ENCODE measurements at places on chromosomes 16 and 17.

DNA sequence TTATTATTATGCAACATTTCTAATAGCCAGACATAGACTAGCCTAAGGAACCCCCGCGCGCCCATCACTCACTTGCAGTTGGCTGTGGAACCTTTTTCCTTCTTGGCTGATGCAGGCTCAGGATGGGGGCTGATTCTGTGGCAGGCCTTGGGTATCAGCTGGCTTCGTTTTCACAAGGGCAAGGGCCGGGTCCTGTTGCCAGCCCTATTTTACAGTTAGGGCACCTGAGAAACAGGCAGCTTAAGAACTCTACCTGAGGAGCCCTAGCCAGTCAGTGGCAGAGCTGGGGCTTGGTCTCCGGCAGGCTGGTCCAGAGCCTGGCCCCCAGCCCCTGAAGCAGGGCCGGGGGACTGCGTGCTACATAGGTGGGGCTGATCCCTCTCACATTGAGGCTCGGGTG, 28.7 kb downstream of the ADGRG5 start:
- no peak for DNase-seq

- no peak for DNase-seq
These were observed at the start of gene CHCT1 for GRCh38 chr17:60422162-60422665. Gene CHCT1 (plus strand): TSS chr17:60422489. CDS start chr17:60422593, 104 bp downstream.

DNA sequence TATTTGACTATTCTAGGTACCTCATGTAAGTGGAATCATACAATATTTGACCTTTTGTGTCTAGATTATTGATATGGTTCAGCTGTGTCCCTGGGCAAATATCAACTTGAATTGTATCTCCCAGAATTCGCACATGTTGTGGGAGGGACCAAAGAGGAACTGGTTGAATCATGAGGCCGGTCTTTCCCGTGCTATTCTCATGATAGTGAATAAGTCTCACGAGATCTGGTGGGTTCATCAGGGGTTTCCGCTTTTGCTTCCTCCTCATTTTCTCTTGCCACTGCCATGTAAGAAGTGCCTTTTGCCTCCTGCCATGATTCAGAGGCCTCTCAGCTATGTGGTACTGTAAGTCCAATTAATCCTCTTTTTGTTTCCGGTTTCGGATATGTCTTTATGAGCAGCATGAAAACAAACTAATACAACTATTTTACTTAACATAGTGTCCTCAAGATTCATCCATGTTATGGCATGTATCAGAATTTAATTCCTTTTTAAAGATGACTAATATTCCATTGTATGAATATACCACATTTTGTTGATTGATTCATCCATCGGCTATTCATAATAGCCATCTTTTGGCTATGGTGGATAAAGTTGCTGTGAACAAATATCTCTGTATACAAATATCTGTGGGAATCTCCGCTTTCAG, 129.1 kb downstream of the FTO start:
- DNase-seq = no peak

DNA sequence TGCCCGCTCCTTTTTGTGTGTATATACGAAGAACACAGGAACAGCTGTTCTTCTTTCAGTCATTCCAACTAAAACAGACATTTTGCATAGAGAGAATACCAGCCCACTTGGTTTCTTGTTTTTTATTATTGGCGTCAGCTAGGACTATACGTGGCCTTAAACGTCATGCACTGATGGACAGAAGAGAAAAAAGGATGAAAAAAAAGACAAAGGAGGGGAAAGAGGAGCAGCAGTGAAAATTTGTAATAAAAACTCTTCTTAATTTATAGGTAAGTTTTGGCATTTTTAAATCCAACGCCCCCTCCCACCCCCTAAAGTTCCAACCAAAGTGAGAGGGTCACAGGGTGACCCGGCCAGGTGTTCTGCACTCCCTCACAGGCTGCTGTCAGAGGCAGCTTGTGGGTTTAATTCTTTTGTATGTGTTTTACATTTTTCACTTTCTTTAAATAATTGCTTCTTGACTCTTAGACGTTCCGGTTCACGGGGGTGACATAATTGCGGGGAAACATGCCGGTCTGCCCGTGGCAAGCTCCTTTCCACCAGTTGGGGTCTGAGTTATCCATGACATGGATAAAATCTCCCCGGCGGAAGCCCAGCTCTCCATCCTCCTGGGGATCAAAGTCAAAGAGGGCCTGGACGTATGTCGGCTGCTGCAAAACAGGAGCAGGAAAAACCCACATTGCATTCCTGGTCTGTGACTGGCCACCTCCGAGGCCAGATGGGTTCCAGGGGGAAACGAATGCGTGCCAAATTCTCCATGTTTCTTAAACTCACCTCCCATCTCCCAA, 30.9 kb upstream of the SLC25A19 start:
- DNase-seq = peak; percentile 49

- no peak for DNase-seq
These were observed 108.1 kb upstream of the ERCC4 start for GRCh38 chr16:13811834-13812233.

- no peak for DNase-seq
These were observed 21.0 kb downstream of the MRM3 start for GRCh38 chr17:802901-803881.

- DNase-seq = peak; percentile 66
These were observed 7.5 kb downstream of the EIF1 start for GRCh38 chr17:41695954-41696757.

- DNase-seq = no peak
These were observed 6.6 kb downstream of the SEC14L1 start for GRCh38 chr17:77147357-77147801.

- no peak for DNase-seq
These were observed 9.4 kb downstream of the EVPL start for GRCh38 chr17:76017481-76018339.

GRCh38 chr17:75301049-75301448, 11.8 kb upstream of the SLC25A19 start:
- no peak for DNase-seq

- no peak for DNase-seq
These were observed 31.6 kb downstream of the RBFOX3 start for GRCh38 chr17:79579074-79579800.

- no peak for DNase-seq
These were observed 219.6 kb upstream of the N4BP1 start for GRCh38 chr16:48829336-48830310.

GRCh38 chr16:70591615-70592014, 54.7 kb upstream of the IL34 start:
- DNase-seq = no peak

GRCh38 chr16:79721270-79721669, 120.7 kb upstream of the MAF start:
- no peak for DNase-seq

Data from GM19239 (cell line).